CD8-positive, alpha-beta memory T cell (primary cell): ENCODE measurements at places on chromosomes 3 and 15. TPM values are rescaled to one million over a fixed set of nuclear protein-coding genes. Genes with fewer than 3 reads are reported as not detected.

Gene KPNA4
- total RNA-seq: 72.7 TPM

Gene THPO
- not detected for total RNA-seq

Gene FGF12
- total RNA-seq: not detected

Gene ADAMTS9
- total RNA-seq: not detected

Gene GOLGA8J
- total RNA-seq: 0.11 TPM

Gene IL5RA
- total RNA-seq: 0.70 TPM

Gene MASP1
- total RNA-seq: not detected

Gene FAM81A
- total RNA-seq: 0.97 TPM

Gene ZBBX
- total RNA-seq: not detected

Gene GOLGA8N
- total RNA-seq: 1.2 TPM

Gene SNX22
- total RNA-seq: 0.40 TPM

Gene SNTN
- not detected for total RNA-seq

Gene JAGN1
- 59.0 TPM for total RNA-seq

Gene GOLGA8M
- total RNA-seq: not detected

Gene GLDN
- not detected for total RNA-seq

Gene MLH1
- 73.2 TPM for total RNA-seq

Gene PLSCR5
- total RNA-seq: not detected

Gene CD96
- 69.1 TPM for total RNA-seq

Gene AADACL2
- not detected for total RNA-seq

Gene CCR5
- total RNA-seq: 3.4 TPM

Gene UROC1
- total RNA-seq: not detected

Gene RHO
- not detected for total RNA-seq

Gene CCDC39
- not detected for total RNA-seq

Gene TAGLN3
- not detected for total RNA-seq

Gene GPR62
- total RNA-seq: not detected

Gene PAK6
- total RNA-seq: 1.9 TPM

Gene TRAIP
- total RNA-seq: 22.9 TPM

Gene IL17RD
- total RNA-seq: 0.04 TPM

Gene CAPN3
- total RNA-seq: 3.3 TPM

Gene GPR87
- 0.61 TPM for total RNA-seq
